ENCODE measurements at places on chromosomes 6 and 20.

GRCh38 chr6:72554761-72555221 lies 67.1 kb upstream of the KCNQ5 start:
- no peak for DNase-seq

GRCh38 chr20:54139188-54139587 lies 34.6 kb downstream of the CYP24A1 start:
- DNase-seq: no peak

DNA sequence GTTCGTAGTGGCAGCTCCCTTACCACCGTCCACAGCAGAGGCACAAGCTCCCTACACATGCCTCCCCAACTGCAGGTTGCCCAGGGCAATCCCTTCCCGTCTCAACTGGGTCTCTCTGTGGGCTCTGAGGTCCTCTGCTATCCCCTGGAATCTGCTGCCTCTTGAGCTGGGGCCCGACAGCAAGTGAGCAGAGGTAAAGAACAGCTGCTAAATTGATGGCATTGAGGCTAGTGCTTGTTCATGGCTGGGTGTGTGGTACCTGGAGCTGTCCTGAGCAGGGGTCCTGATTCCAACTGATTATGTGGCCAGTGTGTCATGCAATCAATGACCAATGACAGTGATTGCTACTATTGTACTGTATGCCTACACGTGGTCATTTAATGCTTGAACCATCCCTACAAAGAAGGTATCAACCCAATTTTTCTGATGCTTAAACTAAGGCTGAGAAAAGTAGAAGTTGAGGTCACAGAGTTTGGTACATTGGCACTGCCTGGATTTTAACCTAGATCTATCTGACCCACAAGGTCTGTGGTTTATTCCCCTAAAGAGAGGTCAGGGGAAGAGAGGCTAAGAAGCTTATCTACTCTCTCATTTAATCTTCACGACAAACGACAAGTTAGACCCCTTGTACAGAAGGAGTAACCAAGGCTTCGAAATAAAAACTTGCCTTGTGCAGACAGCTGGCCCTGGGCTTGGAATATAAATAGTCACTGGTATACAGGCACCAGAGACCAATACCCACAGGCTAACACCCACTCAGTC lies 41.1 kb downstream of the HNF4A start:
- no peak for DNase-seq

- DNase-seq: no peak
These were observed 5.1 kb downstream of the COX4I2 start for GRCh38 chr20:31642837-31643236.

DNA sequence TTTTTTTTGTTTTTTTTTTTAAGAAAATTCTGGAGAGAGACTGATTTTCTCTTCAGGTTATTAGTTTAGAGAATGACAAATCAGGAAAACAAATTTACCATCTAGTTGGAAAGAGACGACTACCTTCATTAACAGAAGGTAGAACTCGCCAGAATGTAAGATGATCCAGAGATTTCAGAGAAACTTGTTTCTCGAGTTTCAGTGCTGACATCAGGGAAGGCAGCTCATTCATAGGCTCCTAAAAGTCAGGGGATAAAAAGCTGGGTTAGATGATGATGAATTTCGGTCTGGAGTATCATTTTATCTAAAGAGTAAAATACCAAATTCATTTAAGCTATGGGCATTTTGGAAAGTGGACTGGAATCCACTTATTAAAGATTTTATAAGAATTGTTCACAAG lies 27.9 kb downstream of the ZNF334 start:
- DNase-seq: no peak
